ENCODE measurements at places on chromosomes 3 and 15.

DNA sequence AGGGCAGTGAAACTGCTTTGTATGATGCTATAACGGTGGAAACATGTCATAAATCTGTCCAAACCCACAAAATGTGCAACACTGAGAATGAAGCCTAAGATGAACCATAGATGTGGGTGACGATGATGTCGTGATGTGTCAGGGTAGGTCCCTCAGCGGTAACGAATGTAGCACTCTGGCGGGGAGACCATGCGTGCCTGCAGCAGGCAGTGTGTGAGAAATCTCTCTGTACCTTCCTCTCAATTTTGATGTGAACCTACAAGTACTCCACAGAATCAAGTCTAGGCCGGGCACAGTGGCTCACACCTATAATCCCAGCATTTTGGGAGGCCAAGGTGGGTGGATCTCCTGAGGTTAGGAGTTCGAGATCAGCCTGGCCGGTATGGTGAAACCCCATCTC, 268.2 kb upstream of the LYSMD4 start:
- peak; percentile 40 for DNase-seq

GRCh38 chr15:29322415-29322814, 52.8 kb upstream of the NSMCE3 start:
- no peak for DNase-seq

DNA sequence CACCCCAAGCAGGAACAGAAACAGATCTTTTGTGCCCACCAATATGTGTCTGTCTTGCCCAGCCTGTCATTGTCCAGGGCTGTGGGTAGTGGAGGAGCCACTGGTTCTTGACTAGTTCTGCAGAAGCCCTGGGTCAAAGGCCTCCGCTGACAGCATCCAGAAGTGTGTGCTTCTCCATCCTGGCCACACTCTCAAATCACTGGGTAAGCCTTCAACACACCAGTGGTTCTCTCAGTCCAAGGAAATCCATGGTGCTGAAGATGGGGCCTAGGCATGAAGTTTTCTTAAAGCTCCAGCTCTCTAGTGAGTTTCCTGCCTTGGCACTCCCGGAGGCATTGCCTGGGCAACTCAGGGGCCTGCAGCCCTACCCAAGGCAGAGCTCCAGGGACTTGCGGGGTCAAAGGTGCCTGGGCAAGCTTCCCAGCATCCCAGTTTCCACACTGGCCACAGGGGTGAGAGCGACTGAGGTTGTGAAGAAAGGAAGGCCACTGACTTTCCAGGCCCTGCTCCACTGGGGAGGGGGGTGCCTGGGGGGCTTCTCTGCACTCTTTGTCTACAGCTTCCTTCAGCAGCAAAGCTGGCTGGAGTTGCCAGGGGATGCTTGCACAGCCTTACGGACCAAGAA, 37.9 kb upstream of the RPL32 start:
- no peak for DNase-seq

GRCh38 chr3:130968221-130968620, 58.4 kb downstream of the ASTE1 start:
- DNase-seq, result no peak

DNA sequence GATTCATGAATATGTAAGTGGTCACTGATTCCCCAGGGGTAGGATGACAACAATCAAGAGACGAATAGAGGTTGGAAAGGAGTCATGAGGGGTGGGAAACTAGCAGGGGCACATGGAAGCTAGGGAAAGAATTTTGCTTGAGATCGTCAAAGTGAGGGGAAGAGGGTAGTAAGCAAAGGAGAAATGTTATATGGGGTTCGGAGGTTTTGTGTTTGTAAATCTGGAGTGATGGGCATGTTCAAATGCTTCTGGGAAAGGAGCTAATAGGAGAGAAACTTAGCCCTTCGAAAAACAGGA, 7.9 kb downstream of the RPL14 start:
- no peak for DNase-seq

DNA sequence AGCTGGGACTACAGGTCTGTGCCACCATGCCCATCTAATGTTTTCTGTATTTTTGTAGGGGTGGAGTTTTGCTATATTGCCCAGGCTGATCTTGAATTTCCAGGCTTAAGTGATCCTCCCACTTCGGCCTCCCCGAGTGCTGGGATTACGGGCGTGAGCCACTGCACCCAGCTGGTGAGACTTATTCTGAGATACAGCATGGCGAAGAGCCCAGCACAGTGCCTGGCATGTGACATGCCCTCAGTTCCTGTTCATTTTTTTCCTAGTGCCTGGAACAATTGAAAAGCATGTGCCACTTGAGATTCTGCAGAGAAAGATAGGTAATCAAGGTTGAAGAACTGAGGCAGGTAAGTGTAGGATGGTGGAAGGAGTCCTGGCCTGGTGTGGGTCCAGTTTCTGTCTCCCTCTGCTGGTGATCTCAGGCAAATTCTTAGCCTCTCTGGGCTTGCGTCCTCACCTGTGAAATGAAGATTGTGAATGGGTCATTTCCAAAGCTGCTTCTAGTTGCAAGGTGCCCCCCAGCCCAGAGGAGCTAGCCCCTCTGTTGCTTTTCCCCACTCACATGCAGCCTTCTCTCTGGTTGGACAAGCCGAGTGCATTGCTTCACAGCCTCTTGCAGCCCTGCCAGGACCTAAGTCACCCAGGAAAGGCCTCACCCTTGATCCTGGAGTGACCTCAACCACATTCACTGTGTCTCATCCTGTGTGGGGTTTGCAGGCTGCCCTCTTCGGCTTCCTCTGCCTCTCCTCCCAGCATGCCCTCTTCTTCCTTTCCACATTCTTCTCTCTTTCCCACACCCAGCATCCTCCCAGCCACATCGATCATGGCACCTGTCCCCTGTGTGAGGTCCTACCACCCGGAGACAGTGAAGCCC, 4.3 kb upstream of the RHCG start:
- no peak for DNase-seq

GRCh38 chr3:38137615-38138348, 679 bp upstream of the MYD88 start:
- peak; percentile 53 for DNase-seq

DNA sequence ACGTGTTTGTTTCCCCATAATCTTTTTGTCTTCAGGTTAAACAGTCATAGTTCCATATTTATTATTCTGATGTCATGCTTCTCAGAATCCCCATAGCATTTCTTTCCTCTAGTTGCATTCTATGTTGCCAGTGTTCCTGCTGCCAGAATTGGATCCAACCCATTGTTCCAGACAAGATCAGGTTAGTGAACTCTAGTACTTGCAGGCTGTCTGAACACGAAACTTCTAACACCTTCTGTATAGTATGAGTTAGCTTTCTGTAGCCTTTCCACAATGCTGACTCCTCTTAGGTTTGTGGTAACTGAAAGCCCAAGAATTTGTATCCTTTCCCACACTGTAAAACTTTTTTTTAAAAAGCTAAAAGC, 88.0 kb upstream of the ROPN1 start:
- DNase-seq, result no peak

- DNase-seq, result peak; percentile 13
Observed at GRCh38 chr3:138862924-138863775, 28.4 kb upstream of the PIK3CB start.

DNA sequence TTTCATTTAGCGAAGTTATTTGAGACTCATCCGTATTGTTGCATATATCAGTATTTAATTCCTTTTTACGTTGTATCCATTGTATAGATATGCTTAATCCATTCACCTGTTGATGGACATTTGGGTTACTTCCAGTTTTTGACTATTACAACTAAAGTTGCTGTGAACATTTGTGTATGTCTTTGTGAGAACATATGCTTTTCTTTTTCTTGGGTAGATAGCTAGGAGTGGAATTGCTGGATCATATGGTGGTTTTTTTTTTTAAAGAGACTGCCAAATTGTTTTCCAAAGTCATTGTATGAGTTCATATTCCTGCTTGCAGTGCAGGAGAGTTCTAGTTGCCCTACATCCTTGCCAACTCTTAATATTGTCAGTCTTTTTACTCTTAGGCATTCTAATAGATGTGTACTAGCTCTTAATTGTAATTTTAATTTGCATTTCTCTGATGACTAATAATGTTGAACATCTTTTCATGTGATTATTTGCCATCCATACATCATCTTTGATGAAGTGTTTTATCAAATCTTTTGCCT, 37.3 kb downstream of the NR2C2 start:
- DNase-seq, result no peak

GRCh38 chr15:76664895-76665294, 240.2 kb downstream of the SCAPER start:
- no peak for DNase-seq

GRCh38 chr15:57018151-57018550, 99.7 kb downstream of the TCF12 start:
- no peak for DNase-seq

GRCh38 chr3:14317057-14317553, 85.3 kb upstream of the SLC6A6 start:
- no peak for DNase-seq

GRCh38 chr3:118801899-118802298, 232.7 kb downstream of the IGSF11 start:
- DNase-seq, result no peak

DNA sequence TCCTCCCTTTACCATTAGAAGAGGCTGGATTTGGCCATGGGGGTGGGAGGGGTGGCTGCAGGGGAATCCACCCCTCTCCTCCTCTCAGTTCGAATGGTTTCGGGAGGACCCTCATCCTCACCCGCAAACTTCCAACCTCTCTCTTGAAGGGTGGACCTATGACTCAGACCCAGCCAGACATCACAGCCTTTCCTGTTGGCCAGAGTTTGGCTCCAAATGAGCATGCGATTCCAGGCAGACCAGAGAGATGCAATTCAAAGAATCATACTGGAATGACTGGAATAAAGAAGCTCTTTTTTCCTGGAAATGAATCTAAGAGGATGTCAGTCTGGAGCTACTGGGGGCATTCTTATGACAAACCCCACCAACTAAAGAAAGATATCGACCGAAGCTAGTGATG, 516.7 kb upstream of the MDFIC2 start:
- DNase-seq, result no peak

DNA sequence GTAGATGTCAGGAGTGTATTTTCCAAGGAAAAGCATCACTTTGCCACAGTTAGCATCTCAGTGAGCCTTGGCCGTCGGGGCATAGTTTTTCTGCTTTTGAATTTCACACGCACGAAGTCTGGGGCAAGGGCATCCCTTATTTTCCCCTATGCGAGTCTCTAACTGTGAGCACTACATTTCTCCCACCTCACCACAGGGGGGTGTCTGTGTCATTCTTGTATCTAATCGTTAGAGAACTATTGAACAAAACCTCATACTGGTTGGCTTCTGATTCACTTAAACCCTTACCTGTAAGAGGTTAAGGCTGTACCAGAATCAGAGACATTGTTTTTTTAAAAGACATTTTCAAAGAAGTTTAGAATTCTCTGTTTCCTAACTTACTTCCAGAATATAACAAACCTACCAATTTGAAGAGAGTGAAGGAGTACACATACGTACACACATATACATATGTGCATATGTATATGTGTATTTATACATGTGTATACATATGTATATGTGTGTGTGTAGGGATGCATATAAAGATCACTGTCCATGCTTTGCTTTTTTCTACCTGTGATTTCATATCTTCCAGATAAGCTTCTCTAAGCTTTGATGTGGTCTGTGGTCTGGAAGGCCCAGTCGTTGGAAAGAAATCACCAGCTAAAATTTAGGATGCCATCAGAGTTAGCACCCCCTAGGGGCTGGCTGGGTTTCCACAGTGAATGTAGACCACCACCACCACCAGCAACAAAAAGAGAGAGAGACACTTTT, 49.4 kb downstream of the MYZAP start:
- DNase-seq, result peak; percentile 13

DNA sequence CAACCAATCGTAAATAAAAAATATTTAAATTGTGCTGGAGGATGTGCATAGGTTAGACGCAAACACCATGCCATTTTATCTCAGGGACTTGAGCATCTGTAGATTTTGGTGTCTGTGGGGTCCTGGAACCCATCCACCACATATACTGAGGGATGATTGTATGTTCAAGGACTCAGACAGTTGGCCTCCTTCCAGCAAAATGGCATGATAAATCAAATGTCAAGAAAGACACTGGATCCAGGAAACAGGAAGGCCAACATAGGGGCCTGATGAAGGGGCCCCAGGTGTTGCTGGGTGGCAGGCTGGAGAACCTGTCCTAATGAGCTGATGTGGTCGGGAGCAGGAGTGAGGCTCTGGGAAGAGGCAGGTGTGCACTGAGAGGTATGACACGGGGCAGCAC, 289.5 kb downstream of the GABRG3 start:
- DNase-seq, result no peak

- no peak for DNase-seq
Observed at GRCh38 chr3:112084980-112085705, 1.0 kb upstream of the C3orf52 start.

- no peak for DNase-seq
Observed at GRCh38 chr3:107663266-107663665, 140.5 kb downstream of the BBX start.

DNA sequence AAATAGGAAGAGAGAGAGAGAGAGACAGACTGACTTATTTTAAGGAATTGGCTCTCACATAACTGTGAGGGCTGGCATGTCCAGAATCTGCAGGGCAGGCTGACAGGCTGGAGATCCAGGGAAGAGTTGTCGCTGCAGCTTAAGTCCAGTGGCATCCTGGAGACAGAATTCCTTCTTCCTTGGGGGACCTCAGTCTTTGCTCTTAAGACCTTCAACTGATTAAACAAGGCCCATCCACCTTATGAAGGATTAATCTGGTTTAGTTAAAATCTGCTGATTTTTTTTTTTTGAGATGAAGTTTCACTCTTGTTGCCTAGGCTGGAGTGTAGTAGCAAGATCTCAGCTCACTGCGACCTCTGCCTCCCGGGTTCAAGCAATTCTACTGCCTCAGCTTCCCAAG, 128.0 kb upstream of the ALDH1A3 start:
- no peak for DNase-seq

- no peak for DNase-seq
Observed at GRCh38 chr15:74833376-74834107, 7.1 kb downstream of the CPLX3 start.

GRCh38 chr15:29568840-29569532, 253.3 kb downstream of the TJP1 start:
- DNase-seq, result no peak

GRCh38 chr3:188659449-188660090, 505.6 kb downstream of the LPP start:
- no peak for DNase-seq

DNA sequence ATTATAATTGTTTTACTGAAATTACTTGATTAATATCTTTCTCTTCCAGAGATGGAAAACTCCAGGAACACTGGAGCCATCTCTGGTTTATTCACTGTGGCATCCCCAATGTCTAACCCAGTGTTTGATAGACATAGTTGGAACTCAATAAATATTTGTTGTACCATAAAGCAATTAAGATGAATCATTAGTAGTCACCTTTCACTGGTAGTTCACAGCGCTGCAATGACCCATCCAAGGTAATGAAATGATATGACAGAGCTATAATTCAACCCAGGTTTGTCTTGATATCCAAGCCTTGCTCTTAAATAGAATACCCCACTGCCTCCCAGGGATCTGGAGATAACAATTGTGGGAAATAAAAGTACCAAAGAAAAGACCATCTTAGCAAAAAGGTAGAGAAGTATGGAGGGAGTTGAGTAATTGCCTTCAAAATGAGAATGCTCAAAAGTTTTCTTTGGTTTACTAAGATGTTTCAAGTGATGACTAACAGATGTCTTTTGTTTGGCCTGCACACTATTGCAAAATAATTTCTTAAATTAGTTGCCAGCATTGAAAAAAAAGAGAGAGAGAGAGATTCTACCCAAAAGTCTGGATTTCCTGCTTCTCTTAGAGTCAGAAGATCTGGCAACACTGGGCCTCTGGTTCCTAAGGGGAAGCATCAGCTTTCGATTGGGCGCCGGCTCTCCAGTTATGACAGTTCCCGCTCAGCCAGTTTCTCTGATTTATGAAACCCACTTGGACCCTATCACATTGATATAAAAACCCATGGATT, 348.5 kb downstream of the ERC2 start:
- no peak for DNase-seq

- DNase-seq, result no peak
Observed at GRCh38 chr15:69805248-69805953, 292.3 kb downstream of the TLE3 start.

GRCh38 chr3:157115069-157116006, 44.6 kb downstream of the CCNL1 start:
- DNase-seq, result no peak

All from stimulated activated naive CD8-positive, alpha-beta T cell treated with anti-CD3 and anti-CD28 coated beads, Interleukin-15, amount 100 ng/mL, for 72 hours (primary cell).